ENCODE measurements at places on chromosomes 1 and 21.
A peak's percentile ranks its signal among the peaks of the same experiment; 100 is the strongest.

DNA sequence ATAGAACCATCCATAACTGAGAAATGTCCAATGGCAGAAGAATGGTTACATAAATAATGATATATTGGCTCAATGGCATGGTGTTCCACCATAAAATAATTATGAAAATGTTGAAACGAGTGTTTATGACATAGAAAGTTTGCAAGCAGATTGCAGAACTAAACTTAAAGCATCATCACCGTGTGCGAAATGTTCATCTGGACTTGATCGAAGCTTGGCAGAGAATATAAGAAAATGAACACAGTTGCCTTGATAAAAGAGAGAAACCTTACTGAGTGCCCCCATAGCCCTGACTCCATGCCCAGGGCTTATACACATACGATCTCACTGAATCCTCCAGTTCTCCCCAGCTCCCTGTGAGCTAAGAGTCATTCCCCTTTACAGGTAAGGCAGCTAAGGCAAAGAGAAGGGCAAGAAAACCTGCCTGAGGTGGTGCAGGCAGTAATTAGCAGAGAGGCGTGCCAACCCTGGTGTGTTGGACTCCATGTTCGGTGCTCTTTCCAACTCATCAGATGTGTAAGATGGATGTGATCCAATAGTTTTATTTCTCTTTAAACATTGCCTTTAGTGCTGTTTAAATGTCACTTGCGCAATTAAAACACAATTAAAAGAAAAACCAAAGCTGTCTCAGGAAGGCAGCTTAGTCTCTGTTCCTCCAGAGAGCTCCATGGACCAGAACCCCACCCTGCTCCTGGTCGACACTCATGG lies 21.8 kb upstream of the SPOCD1 start:
- no peak for DNase-seq

GRCh38 chr1:114458237-114458777 lies 52.7 kb downstream of the TRIM33 start:
- no peak for DNase-seq

DNA sequence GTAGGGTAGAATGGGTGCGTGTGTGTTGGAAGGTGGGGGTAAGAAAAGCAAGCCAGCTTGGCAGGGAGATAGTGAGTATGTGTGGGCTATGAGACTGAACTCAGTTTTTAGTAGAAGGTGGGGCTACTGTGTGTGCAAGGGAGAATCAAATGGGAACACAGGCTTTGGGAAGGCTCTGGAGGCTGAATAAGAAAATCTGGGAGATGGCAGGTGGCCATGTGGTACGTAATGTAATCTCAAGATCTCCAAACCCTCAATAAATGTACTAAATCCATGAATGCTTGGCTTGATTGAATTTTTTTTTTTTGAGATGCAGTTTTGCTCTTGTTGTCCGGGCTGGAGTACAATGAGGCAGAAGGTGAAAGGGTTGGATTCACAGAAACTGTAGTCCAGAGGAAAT lies 3.5 kb upstream of the ZSCAN20 start:
- DNase-seq: no peak

- no peak for DNase-seq
Measured at GRCh38 chr1:222930070-222930469, 115.2 kb downstream of the DISP1 start.

GRCh38 chr1:214416858-214417257 lies 134.5 kb downstream of the PTPN14 start:
- no peak for DNase-seq

- DNase-seq: peak; percentile 69
Measured at GRCh38 chr1:12088607-12089006, 25.5 kb downstream of the TNFRSF8 start.

- peak; percentile 90 for DNase-seq
Measured at GRCh38 chr21:33588485-33589335, at the start of gene DONSON. Gene DONSON, minus strand, starts transcription at chr21:33588684. Its CDS starts 43 bp downstream, at chr21:33588641.

- no peak for DNase-seq
Measured at GRCh38 chr1:61444288-61444687, 280.7 kb downstream of the TM2D1 start.

GRCh38 chr1:27616441-27616840 lies 12.5 kb upstream of the AHDC1 start:
- DNase-seq: no peak

DNA sequence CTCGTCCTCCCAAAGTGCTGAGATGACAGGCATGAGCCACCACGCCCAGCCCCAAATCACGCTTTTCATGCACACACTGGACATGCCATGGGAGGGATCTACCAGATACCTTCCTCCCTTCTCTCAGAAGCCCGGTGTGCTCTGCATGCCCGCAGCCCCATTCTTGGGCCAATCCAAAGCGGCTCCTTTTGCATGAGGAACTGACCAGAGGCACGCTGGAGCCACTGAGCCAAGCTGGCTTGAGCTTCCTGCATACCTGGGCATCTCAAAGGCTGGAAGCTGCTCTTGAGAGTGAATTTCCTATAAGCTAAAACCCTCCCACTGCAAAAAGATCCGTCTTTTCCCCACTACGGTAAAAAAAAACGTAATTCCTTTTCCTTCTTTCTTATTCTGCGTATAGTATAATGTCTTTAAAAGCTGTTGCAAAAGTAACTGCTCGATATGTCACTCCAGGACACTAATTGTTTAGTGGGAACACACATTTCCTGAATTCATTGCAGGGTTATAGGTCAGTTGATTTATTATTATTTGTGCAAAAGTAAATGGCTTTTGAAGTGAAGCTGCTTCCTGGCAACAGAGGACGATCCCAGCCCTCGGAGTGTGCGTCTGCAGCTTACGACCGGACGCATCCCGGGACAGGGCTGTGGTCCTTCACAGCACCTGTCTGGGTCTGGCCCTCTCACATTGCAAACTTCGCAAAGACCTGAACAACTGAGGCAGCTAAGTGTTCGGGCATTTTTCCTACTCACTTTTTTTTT lies 61.8 kb upstream of the ETS2 start:
- no peak for DNase-seq

DNA sequence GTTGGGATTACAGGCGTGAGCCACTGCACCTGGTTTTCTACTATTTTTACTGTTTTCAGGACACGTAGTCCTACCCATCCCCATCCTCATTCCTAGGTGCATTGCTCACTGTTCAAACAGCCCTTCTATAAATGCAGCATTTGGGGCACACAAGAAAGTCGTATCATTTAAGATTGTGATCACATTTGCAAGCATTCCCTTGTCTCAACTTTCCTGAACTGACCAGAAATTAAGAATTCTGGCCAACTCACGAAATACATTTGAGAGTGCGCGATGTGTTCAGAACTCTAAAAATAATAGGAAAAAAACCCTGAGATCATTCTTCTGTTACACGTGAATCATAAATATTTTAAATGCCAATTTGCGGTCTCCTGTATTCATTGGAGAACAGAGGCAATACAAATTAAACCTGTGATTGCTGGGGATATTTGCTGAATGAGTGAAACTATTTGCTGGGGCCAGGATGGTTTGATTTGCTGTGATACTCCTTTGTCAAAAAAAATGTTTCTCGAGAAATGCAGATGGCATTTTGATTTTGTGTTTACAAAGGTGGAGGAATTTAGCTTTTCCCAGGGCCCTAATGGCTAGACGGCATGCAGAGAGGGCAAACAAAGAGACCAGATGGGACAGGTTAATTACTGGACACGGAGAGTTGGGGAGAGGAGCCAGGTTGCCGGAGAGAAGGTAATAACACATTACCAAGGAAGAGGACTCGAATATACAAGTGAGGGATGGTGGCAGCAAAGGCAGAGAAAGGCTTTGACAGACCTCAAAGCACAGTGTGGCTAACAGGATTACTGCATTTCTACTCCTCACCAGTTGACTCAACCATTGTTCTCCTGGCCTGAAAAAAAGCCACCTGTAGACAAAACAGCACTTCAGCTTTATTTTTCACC lies 38.4 kb downstream of the STPG1 start:
- no peak for DNase-seq

- no peak for DNase-seq
Measured at GRCh38 chr1:36144413-36144812, 4.9 kb downstream of the TRAPPC3 start.

Data from CD4-positive, alpha-beta T cell treated with Interleukin-6 for 4 hours (primary cell).